Diencephalon (tissue), 1 donor: ENCODE measurements at places on chromosomes 16 and 17. TPM values are rescaled to one million over a fixed set of nuclear protein-coding genes. Genes with fewer than 3 reads are reported as not detected.

ASPHD1 gene
- 14.8 TPM for total RNA-seq

TSR3 gene
- 43.6 TPM for total RNA-seq

USP43 gene
- 5.1 TPM for total RNA-seq

RAC3 gene
- total RNA-seq, result 122 TPM

KRT31 gene
- total RNA-seq, result 0.23 TPM

XAF1 gene
- total RNA-seq, result 4.6 TPM

ADGRG1 gene
- total RNA-seq, result 94.8 TPM

LRRC75A gene
- 9.0 TPM for total RNA-seq

TPSAB1 gene
- not detected for total RNA-seq

DPEP2NB gene
- not detected for total RNA-seq

SLC25A39 gene
- 46.1 TPM for total RNA-seq

KRTAP2-3 gene
- not detected for total RNA-seq

VKORC1 gene
- total RNA-seq, result 55.6 TPM

ZC3H7A gene
- total RNA-seq, result 53.5 TPM

CCR7 gene
- total RNA-seq, result not detected

C16orf92 gene
- total RNA-seq, result not detected

SULT1A4 gene
- total RNA-seq, result 2.1 TPM

GOT2 gene
- total RNA-seq, result 66.4 TPM

CENPT gene
- 27.9 TPM for total RNA-seq

KRT25 gene
- total RNA-seq, result not detected

OR1A1 gene
- total RNA-seq, result not detected

ZNF267 gene
- 13.8 TPM for total RNA-seq

IRX5 gene
- 3.5 TPM for total RNA-seq

GDPD1 gene
- total RNA-seq, result 51.7 TPM

NPIPB2 gene
- 3.9 TPM for total RNA-seq

KRT24 gene
- not detected for total RNA-seq

FOXF1 gene
- total RNA-seq, result 0.92 TPM

C16orf74 gene
- total RNA-seq, result 1.8 TPM

CLEC19A gene
- 2.8 TPM for total RNA-seq

KRTAP9-4 gene
- total RNA-seq, result not detected

TERB1 gene
- 0.23 TPM for total RNA-seq

TP53TG3F gene
- total RNA-seq, result not detected

P2RX1 gene
- 0.23 TPM for total RNA-seq

ARL5C gene
- not detected for total RNA-seq

FBXW10 gene
- 0.23 TPM for total RNA-seq

KRTAP4-4 gene
- not detected for total RNA-seq

KRTAP3-1 gene
- not detected for total RNA-seq

CFAP97D1 gene
- total RNA-seq, result not detected

TBX6 gene
- 0.23 TPM for total RNA-seq

AATK gene
- total RNA-seq, result 17.8 TPM

COPZ2 gene
- total RNA-seq, result 1.2 TPM

AIPL1 gene
- total RNA-seq, result 0.23 TPM

TMEM88 gene
- 2.3 TPM for total RNA-seq

PYY gene
- total RNA-seq, result not detected

CSH1 gene
- not detected for total RNA-seq

TMC7 gene
- 5.1 TPM for total RNA-seq

G6PC1 gene
- under 0.01 TPM for total RNA-seq

TMED6 gene
- total RNA-seq, result not detected

PRPSAP1 gene
- 68.3 TPM for total RNA-seq

TEX19 gene
- not detected for total RNA-seq

IRX3 gene
- total RNA-seq, result 6.5 TPM

RHBDF1 gene
- total RNA-seq, result 3.7 TPM

SLC5A11 gene
- not detected for total RNA-seq

NTN1 gene
- total RNA-seq, result 24.2 TPM

CYTH1 gene
- total RNA-seq, result 41.1 TPM
